ENCODE measurements at places on chromosomes 5 and 9.

- no peak for DNase-seq
Measured at GRCh38 chr9:86512929-86513328, 158.7 kb upstream of the TUT7 start.

DNA sequence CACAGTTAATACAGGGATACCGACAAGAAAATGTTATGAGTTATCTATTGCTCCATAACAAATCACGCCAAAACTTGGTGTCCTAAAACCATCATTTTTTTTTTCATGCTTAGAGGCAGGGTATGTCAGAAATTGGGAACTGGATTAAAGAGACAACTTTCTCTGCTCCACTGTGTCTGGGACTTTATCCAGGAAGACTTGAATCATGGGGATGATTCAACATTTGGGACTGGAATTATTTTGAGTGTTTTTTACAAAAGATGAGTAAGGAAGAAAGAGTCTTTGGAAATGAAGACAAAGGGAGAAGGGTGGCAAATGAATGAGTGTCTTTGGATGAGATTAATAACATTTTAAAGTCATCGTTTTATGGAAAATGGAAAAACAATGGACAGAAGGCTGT is 1883.7 kb upstream of the C9orf72 start:
- no peak for DNase-seq

DNA sequence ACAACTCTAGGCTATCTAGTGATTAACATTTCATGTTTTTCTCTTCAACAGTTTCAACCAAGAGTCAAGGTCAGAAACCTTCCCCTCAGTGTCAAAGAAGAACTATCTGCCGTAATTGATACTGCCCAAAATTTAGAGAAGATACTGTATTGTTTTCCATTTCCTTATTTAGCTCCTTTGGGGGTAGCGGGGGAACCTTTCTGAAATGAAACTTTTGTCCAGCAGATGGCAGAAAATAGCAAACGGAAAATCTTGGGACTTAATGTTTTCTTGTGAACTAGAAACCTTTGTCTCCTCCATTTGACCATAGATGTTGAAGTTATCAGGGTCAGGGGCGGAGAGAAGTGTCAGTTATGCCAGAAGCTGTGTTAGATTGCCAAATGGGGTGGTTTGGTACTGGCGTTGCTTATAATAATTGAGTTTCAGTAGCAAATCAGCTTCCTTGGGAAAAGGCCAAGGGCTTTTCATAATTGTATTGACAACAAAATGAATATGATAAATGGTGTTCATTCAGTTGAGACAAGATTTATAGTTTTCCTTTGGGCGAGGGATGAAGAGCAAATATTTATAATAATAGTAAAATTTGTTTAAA is 101.7 kb upstream of the TLX3 start:
- DNase-seq = no peak

GRCh38 chr9:73577848-73578247 is 426.2 kb downstream of the ANXA1 start:
- DNase-seq = no peak

DNA sequence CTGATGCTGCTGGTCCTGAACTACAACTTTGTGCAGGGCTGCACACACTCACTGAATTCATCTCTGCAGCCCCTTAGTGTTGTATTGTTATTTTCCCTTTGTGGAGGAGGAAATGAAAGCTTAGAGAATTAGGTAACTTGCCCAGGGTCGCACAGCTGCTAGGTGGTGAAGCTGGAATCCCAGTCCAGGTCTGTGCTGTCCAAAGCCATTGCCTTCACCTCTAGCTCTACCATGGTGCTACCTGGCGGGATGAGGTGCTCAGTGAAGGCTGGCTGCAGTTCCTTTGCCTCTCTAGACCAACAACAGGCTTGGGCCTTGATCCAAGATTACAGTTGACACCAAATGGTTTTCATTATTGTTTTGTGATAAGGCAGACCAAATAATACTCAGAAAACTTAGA is 177.8 kb upstream of the PITX1 start:
- no peak for DNase-seq
